ENCODE measurements at places on chromosomes 6 and 20.

DNA sequence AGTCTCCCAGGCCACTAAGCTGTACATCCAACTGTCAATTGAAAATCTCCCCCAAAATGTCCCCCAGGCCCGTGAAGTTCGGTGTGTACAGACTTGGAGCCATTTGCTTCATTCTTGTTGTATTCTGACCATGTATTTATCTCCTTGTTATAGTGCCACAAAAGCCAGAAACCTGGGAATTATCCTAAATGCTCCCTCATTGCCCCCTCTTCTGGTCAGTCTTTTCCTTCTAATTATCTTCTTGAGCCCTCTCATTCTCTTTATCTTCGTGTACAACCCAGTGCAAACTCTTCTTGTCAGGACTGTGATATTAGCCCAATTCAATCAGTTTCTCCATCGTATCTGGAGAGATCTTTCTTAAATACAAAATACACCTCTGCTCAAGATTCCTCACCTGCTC, 64.7 kb downstream of the RFX6 start:
- DNase-seq, result no peak

DNA sequence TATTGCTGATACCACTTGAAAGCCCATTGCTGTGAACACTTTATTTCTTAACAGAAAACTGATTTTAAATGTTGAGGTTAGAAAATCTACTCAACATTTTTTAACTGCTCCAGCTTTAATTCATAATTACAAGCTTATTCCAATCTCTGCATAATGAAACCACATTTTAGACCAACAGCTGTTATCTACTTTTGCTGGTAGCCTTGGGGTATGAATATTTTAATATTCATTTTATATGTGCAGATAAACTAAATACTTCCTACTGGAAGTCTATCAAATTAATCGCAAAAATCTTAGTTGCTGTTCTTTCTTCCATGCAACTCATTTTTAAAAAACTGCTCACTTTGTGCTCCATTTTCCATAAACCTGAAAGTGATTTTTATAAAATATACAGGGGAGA, 189.3 kb upstream of the SLC35B3 start:
- no peak for DNase-seq

DNA sequence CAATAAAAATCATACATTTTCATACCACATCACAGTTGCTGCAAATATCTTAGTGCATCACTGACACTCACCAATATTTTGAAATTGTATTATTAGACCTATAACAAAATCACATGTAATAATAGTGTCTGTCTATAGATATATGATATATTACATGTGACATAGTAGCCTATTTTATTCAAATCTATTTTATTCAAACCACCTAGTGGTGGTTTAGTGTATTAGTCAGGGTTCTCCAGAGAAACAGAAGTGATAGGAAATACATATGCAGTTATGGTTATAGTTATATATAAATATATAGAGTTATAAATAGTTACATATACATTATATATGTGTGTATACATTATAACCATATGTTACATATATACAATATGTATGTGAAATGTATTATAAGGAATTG, 366.5 kb upstream of the ARID1B start:
- DNase-seq, result no peak

- no peak for DNase-seq
Observed at GRCh38 chr6:157614026-157614568, 208.9 kb upstream of the SNX9 start.

DNA sequence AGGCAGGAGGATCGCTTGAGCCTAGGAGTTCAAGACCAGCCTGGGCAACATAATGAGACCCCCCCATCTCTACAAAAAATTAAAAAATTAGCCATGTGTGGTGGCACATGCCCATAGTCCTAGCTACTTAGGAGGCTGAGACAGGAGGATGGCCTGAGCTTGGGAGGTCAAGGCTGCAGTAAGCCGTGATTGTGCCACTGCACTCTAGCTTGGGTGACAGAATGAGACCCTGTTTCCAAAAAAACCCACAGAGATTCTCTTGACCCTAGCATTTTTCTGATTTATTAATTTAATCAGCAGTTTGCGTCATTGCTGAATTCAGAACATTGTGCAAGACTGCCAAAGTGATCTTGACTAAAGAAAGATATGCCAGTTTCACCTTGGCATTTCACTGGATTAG, 36.8 kb downstream of the KDM1B start:
- DNase-seq, result no peak

- no peak for DNase-seq
Observed at GRCh38 chr6:7580927-7581618, 8.9 kb upstream of the SNRNP48 start.

- peak; percentile 65 for DNase-seq
Observed at GRCh38 chr6:16322666-16323312, 84.4 kb downstream of the GMPR start.

GRCh38 chr6:152471456-152472265, 165.5 kb downstream of the SYNE1 start:
- DNase-seq, result no peak

DNA sequence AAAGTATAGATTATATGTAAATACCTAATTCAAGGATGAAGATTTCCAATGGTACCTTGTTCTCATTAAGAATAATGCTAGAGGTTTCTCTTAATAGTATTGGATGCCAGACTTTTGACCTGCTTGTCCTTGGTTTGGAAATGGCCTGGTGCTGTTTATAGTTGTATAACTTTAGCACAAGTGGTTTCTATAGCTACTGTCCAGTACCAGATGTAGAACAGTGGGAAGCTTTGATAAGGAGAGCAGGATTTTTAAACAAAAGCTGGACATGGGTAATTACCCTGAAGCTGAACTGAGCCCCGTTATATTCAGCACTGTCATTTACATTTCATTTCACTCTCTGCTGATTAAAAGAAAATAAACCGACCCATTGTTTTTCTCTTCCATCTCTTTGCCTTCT, 43.7 kb downstream of the TRMT11 start:
- DNase-seq, result no peak

GRCh38 chr6:26507658-26508057, 7.6 kb downstream of the BTN1A1 start:
- no peak for DNase-seq

DNA sequence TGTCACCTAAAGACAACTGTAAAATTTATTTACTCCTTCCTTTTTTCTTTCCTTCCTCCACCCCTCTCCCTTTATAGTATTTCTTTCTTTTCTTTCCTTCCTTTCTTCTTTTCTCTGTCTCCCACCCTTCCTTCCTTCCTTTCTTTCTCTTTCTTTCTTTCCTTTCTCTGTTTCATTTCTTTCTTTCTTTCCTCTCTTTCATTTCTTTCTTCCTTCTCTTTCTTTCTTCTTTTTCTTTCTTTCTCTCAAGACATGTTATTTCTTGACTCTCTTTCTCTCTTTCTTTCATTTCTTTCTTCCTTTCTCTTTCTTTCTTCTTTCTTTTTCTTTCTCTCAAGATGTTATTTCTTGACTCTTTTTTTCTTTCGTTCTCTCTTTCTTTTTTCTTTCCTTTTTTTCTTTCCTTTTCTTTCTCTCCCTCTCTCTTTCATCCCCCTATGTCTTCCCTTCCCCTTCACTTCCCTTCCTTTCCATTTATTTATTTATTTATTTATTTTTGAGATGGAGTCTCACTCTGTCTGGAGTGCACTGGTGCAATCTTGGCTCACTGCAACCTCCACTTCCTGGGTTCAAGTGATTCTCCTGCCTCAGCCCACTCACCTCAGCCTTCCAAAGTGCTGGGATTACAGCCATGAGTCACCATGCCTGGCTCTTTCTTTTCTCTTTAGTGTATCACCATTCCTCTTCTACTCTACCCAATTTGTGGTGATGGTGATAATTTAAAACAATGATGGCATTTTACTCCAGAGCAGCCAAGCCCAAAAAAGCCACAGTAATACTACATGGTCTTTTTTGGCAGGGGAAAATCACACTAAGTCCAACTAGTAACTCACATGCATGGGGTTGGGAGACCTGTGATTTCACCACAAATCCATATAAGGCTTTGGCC, 188.2 kb downstream of the ADGRG6 start:
- DNase-seq, result no peak

GRCh38 chr6:6969761-6970223, 138.0 kb upstream of the RREB1 start:
- DNase-seq, result no peak

DNA sequence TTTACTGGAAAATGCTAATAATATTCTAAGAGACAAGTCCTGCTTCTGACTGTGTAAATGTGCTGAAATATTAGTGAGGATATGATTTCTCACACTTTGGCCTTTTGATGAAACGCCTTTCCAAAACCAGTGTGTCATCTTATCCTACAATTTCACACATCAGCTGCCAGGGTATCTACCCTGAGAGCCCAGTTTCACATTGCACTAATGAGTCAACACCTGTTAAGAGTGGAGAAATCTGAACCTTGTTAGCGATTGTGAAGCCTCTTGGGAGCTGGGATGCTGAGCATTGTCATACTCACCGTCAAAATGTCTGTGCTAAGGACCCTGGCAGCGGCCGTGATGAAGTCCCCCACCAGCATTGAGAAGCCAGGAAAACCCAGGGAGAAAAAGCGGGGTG, 166.0 kb downstream of the RALGAPA2 start:
- no peak for DNase-seq

DNA sequence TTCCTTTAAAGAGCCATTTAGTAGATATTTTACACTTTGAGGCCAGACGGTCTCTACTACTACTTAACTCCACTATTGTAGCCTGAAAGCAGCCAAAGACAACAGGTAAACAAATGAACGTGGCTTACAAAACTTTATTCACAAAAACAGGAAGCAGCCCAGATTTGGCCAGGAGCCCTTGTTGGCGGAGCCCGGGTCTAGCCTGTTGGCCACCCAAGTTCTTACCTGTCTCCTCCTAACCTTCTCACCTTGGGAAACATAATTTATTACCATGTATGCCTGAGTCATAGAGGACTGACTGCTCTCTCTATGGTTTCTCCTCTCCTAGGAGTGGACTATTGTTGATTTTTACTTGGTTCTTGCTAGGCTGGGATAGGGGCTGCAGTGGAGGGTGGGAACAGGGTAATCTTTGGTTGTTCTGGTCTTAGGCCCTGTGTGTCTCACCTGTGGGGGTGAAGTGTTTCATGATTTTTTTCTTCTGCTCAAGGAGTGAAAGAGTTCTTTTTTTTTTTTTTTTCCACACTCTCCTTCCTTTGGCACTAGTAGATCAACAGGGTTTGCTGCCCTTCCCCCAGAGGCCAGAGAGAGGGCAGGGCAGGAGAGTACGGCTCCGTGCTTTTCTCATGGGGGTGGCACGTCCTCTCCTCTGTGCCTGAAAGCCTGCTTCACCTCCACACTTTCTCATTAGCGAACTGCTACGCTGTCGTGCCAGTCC, 90.0 kb downstream of the RPP40 start:
- DNase-seq, result no peak

GRCh38 chr20:37567331-37567665, 39.6 kb upstream of the BLCAP start:
- DNase-seq, result no peak

DNA sequence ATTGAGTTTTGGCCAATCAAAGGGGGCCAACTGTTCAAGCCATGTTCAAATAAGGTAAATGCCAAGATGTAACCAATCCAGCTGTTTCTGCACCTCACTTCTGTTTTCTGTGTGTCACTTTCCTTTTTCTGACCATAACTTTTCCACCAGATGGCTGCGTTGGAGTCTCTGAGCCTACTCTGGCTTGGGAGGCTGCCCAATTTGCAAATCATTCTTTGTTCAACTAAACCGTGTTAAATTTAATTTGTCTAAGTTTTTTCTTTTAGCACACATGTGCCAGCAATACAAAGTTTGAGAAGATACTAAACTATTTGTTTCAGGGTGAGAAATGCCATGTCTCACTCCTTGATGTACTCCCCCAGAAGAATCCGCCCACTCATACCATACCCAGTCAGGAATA, 52.1 kb downstream of the IYD start:
- DNase-seq, result no peak

GRCh38 chr6:47521961-47522360, 44.4 kb downstream of the CD2AP start:
- no peak for DNase-seq

- no peak for DNase-seq
Observed at GRCh38 chr20:14434384-14435136, 97.1 kb upstream of the FLRT3 start.

All from uterus (tissue), 4 donors.